ENCODE measurements at places on chromosomes 7 and 10.
A peak's percentile ranks its signal among the peaks of the same experiment; 100 is the strongest.

- no peak overlapping the region for H3K4me3 ChIP-seq
- H3K36me3 ChIP-seq, result no peaks in the 10 kb centered on the region
- no peaks in the 10 kb centered on the region for H3K27me3 ChIP-seq
- H3K4me1 ChIP-seq, result no peaks in the 10 kb centered on the region
- no peak for DNase-seq
These were observed 175.0 kb downstream of the PLPP4 start for GRCh38 chr10:120632047-120632446.

DNA sequence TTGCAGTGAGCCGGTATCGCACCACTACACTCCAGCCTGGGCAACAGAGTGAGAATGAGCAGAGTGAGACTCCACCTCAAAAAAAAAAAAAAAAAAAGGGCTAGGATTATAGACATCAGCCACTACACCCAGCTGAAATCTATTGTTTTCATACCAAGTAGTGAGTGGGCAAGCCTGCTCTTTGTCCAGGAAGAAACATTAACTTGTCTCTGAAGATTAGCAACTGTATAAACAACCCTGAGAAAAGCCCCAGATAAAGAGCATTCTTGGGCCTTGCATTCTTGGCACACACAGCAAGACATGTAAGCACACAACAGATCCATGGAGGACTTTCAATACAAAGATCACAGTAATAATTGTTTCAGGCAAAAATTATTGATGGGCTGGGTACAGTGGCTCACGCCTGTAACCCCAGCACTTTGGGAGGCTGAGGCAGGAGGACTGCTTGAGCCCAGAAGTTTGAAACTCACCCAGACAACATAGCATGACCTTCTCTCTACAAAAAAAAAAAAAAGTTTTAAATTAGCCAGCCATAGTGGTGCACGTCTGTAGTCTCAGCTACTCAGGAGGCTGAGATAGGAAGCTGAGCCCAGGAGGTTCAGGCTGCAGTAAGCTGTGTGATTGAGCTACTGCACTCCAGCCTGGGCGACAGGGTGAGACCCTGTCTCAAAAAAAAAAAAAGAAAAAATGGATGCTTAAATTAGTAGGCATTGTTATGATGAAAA lies 4.4 kb downstream of the PSPH start:
- DNase-seq, result no peak
- H3K4me1 ChIP-seq, result peaks cover 11% of the 10 kb centered on the region
- H3K36me3 ChIP-seq, result no peaks in the 10 kb centered on the region

- no peaks in the 10 kb centered on the region for H3K4me1 ChIP-seq
- no peak overlapping the region for H3K27ac ChIP-seq
- H3K4me3 ChIP-seq, result no peak overlapping the region
- DNase-seq, result no peak
- no peaks in the 10 kb centered on the region for H3K36me3 ChIP-seq
- no peaks in the 10 kb centered on the region for H3K27me3 ChIP-seq
These were observed 30.0 kb downstream of the MTERF1 start for GRCh38 chr7:91850455-91850854.

GRCh38 chr7:651032-651728 lies 75.3 kb upstream of the DNAAF5 start:
- H3K4me1 ChIP-seq, result no peaks in the 10 kb centered on the region
- H3K27me3 ChIP-seq, result no peaks in the 10 kb centered on the region
- H3K27ac ChIP-seq, result peak overlapping the region; percentile 59
- no peak overlapping the region for H3K4me3 ChIP-seq

DNA sequence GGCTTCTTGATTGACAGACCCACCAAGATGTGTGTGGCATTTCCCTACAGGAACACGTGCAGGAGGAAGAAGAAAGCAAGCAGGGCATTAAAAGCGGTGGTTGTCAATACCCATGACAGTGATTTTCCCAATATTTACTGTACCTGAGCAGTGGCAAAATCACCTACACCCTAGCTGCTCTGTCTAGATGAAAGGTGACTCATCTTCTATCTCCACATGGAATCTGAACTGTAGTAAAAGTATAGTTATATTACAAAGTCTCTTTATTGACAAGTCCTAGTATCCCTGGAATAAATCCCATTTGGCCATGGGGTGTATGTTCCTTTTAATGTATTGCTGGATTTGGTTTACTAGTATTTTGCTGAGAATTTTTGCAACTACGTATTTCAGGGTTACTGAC lies 458.8 kb upstream of the SORCS1 start:
- H3K4me3 ChIP-seq, result no peak overlapping the region
- DNase-seq, result no peak

DNA sequence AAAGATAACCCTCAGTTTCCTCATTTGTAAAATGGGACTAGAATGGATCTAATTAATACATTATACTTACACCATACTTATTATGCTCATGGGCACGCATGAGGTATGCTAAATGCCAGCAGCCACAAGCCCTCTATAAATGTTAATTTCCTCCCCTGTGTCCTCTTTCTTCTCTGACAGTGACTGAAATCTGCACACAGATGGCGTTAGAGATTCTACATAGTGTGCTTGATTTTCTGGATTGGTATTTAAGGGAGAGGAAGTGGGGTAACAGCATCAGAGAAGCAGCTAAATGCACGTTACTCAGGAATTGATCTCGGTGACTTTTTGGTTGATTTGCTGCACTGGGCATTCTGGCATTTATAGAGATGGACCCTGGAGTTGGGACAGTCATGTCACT lies 568.5 kb downstream of the CALN1 start:
- H3K27me3 ChIP-seq, result no peaks in the 10 kb centered on the region
- no peaks in the 10 kb centered on the region for H3K4me1 ChIP-seq
- no peak for DNase-seq
- H3K4me3 ChIP-seq, result no peak overlapping the region
- H3K27ac ChIP-seq, result no peak overlapping the region
- H3K36me3 ChIP-seq, result no peaks in the 10 kb centered on the region
